Adrenal gland (tissue), 19 donors: ENCODE measurements at places on chromosomes 16 and 17.

DNA sequence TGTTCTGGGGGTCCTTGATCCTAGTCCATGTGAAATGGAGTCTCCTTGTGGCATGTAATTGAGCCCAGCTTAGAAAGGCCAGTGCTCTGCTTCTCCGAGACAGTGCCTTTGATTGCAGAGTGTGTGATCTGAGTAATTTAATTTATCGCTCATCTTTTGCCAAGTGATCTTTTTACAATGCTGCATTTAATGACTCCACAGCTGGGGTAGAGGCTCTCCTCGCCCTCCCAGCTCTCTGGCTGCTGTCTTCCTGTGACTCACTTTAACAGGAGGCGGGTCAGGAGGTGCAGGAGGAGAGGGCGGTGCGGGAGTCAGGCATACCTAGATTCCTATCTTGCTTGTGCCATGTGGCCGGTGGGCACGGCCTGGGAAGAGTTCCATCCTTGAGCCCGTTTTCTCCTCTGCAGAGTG, 113.4 kb upstream of the FOXF1 start:
- DNase-seq: no peak
- no peaks in the 10 kb centered on the region for H3K27me3 ChIP-seq
- H3K27ac ChIP-seq: no peak overlapping the region
- no peaks in the 10 kb centered on the region for H3K4me1 ChIP-seq
- H3K4me3 ChIP-seq: no peak overlapping the region

DNA sequence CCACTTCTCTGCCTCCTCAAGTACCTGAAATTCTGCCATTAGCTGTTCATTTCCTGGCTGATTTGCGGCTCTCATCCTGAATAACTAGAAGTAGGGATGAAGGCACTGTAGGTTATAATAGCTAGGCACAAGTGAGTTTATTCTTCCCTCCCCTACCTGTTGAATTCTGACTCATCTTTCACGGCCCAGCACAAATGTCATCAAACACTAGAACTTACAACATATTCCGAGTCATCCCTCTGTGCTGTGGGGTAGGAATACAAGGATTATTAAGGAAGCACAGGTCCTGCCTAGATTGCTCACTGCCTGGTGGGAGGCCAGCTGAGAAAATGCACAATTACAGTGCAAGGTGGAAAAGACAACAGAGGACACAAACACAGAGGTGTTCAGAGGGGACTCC, 103.7 kb upstream of the ASIC2 start:
- no peak overlapping the region for H3K4me3 ChIP-seq
- DNase-seq: no peak
- H3K4me1 ChIP-seq: no peaks in the 10 kb centered on the region
- no peak overlapping the region for H3K27ac ChIP-seq

- no peak for DNase-seq
- peaks cover 6% of the 10 kb centered on the region for H3K27me3 ChIP-seq
- H3K4me3 ChIP-seq: no peak overlapping the region
- no peaks in the 10 kb centered on the region for H3K4me1 ChIP-seq
- H3K27ac ChIP-seq: no peak overlapping the region
- H3K36me3 ChIP-seq: no peaks in the 10 kb centered on the region
Observed at GRCh38 chr17:50219342-50219741, 17.9 kb upstream of the COL1A1 start.

- no peak overlapping the region for H3K4me3 ChIP-seq
- no peaks in the 10 kb centered on the region for H3K36me3 ChIP-seq
- H3K27me3 ChIP-seq: peaks cover 4% of the 10 kb centered on the region
- H3K4me1 ChIP-seq: no peaks in the 10 kb centered on the region
- no peak overlapping the region for H3K27ac ChIP-seq
Observed at GRCh38 chr17:44801880-44802279, 28.2 kb downstream of the GJC1 start.

GRCh38 chr17:17420082-17420481, 56.7 kb upstream of the MED9 start:
- no peak overlapping the region for H3K4me3 ChIP-seq
- H3K27ac ChIP-seq: peak overlapping the region; percentile 69
- no peaks in the 10 kb centered on the region for H3K27me3 ChIP-seq
- peak; percentile 35 for DNase-seq
- peaks cover 29% of the 10 kb centered on the region for H3K4me1 ChIP-seq

DNA sequence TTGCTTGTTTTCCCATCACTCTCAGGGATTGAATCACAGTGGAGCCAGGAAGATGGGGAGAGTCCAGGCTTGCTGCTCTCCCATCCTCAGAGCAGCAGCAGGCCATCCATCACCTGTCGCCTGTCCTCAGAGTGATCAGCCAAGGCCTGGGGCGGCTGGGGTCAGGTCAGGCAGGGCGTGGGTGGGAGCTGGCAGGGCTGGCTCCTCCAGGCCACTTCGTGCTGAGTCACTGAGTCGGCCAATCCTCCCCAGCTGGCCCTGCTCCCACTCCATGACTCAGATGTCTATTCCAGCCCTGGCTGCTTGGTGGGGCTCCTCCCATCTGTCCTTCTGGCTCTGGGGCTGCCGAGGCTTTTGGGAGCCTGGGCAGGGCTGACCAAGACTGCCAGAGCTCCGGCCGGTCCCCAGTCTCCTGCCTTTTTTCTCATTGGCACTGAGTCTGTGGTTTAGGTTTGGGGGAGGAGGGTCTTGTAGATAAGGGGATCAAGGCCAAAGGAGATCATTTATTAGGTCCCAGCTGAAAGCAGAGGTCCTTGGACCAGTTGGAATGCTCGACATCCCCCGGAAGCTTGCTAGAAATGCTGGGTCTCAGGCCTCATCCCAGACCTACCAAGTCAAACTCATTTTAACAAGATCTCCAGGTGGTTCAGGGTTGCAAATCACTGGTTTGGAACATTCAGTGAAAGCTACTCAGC, 72.7 kb downstream of the ABCC1 start:
- H3K4me1 ChIP-seq: peaks cover 16% of the 10 kb centered on the region
- peaks cover 6% of the 10 kb centered on the region for H3K36me3 ChIP-seq
- H3K27me3 ChIP-seq: no peaks in the 10 kb centered on the region
- DNase-seq: peak; percentile 99
- peak overlapping the region; percentile 81 for H3K27ac ChIP-seq

DNA sequence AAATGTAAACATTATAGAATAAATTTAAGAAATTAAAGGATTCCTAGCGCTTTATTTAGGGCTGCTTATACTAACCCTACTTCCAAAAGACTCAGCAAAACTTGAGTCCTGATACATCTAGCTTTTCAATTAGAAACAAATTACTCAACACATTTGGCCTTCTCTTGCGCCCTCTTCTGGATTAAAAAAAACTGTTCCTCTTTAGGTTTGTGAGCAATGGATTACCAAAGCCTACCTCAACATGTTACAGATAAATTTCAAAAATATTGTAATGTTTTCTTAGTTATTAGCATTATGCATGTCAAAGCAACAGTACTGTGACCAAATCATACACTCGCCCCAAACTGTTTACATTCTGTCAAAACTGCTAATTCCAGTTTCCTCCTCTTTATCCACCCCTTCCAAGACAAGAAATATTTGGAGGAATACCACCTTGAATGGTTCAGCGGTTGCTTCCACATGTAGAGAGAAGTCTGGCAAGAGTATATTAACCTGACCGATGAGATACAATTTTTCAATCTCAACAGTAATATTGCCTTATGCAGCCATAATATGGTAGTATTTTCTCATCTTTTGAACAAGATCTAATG, 2.7 kb downstream of the NUFIP2 start:
- H3K4me3 ChIP-seq: no peak overlapping the region
- no peak overlapping the region for H3K27ac ChIP-seq
- H3K27me3 ChIP-seq: no peaks in the 10 kb centered on the region
- no peak for DNase-seq
